ENCODE measurements at places on chromosomes 12 and 14.

DNA sequence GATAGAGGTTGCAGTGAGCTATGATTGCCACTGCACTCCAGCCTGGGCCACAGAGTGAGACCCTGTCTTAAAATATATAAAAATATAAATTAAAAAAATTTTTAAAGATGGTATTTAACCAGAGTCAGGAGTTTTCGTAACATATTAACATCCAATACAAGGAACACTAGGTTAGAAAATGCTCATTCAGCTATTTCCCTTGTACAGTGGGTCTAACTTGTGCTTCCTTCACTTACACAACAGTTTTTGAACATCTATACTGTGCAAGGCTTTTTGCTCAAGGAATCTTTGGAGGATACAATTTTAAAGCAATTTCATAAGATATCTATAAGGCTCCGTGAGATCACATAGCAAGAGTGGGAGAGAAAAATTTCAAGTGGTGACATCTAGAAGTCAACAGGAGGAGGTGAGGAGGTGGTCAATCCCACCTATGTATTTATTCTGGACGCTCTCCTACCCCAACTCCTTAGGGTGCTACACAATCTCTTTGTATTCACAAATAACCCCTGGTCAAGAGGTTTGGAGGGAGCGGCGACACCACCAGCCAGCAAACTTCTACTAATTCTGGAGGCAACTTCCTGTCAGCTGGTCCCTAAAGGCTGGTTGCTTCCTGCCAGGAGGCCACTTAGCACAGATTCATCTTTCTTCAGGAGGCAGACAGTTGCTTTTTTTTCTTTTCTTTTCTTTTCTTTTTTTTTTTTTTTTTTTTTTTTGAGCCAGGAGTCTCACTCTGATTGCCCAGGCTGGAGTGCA is 22.2 kb downstream of the DUSP16 start:
- no peak for DNase-seq

DNA sequence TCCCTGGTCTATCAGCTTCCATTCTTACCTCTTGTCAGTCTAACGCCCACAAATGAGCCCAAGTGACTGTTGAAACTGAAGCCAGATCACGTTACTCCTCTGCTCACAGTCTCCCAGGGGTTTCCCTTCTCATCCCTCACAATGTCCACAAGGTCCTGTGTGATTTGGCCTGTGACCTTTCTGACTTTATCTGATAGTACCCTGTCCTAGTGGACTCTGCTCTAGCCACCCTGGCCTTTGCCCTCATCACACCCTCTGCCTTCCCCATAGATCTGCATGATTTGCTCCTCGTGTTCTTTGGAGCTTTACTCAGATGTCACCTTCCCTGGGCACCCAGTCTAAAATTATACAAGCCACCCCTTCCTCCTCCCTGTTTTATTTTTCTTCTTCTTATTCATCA is 55.5 kb downstream of the RDH12 start:
- no peak for DNase-seq

DNA sequence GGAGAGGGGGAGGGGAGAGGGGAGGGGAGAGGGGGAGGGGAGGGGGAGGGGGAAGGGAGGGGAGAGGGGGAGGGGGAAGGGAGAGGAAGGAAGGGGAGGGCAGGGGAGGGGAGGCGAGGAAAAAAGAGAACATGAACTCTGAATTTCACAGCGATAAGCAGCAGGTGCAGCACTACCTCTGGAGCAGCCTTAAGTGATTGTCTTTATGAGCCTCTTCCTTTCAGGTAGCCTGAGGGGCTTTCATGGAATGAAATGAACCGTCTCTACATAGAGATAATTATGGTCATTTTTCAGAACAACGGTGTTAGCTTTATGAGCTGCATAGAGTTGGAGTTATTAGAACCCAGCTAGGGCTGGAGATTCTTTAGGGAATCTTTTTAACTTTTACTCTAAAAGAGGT is 18.1 kb upstream of the PTCSC3 start:
- no peak for DNase-seq

DNA sequence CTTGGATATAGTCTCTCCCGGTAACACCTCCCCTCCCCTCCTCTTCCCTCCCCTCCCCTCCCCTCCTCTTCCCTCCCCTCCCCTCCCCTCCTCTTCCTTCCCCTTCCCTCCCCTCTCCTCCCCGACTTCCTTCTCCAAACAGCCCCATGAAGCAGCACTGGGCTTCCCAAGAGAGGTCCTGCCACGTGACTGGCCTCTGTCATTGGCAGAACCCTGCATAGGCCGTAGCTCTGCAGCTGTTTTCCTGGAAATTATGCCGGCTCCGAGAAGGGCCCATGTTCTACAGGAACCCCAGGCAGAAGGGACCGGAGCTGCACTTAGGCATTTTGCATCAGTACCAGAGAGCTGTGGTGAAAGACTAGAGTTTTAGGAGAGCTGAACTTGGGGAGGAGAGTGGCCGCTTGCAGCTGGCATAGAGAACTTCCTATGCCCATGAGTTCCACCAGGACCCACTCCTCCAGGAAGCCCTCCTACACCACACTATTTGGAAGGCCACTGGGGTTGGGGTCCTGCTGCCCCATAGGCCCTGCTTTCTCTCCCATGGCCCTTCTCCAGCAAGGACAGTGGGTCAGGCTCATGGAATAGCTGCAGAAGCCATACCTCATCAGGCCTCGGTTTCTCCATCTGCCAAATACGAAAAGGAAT is 5.1 kb upstream of the TNFAIP2 start:
- DNase-seq, result peak; percentile 39

GRCh38 chr14:58298477-58299400 is at the start of gene ARID4A:
TSS of gene ARID4A (plus strand) at chr14:58298555. CDS start at chr14:58299855, 1,300 bp downstream.
- peak; percentile 20 for DNase-seq

GRCh38 chr12:92899386-92900001 is 29.6 kb downstream of the EEA1 start:
- DNase-seq, result peak; percentile 95

GRCh38 chr12:75954041-75954440 is 77.5 kb downstream of the PHLDA1 start:
- DNase-seq, result peak; percentile 58

GRCh38 chr12:76183459-76184186 is 99.1 kb upstream of the NAP1L1 start:
- peak; percentile 89 for DNase-seq

DNA sequence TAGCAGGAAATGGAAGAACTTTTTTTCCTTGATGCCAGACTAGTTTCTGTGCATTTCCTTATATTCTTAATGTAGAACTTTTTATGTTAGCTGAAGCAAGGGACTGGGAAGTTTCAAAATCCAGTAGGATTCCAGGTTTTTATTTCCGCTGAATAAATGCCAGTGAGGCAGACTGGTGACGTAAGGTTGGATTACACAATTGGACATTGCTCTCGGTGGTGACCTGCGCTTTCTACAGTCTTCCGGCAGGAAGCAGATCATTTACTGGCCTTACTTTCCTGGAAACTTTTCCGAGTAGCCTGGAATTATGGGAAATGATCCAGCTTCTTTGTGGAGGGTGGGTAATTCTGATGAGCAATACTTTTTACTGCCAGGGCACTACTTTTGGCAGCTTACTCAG is 3.6 kb downstream of the IFT43 start:
- no peak for DNase-seq

DNA sequence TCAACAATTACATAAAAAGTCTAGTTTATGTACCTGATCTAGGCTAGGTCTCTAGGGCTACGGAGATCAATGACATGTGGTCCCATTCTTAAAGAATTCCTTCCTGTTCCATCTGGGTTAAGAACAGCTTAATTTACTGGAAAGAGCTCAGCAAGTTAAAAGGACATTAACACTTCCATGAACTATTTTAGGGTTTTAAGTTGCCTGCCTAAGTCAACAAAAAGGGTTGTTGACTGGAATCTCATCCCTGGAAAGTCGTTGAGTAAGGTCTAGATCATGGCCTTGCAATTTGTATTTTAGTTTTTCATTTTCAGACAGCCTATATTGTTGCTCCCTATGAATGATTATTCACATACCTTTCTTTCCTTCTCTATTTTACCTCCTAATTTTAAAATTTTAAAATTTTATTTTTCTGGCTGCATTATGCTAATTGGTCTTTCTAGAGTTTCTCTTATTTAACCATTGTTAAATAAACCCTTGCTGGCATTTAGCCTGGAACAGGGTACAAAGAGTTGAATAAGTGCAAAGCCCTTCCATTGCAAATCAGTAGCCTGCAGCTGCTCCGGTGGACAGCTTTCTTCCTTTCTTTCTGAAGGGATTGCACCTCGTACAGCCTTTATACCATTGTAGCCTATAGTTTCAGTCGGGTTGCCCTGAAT is 66.3 kb downstream of the VRK1 start:
- no peak for DNase-seq

- no peak for DNase-seq
Measured at GRCh38 chr12:4069670-4070010, 196.4 kb upstream of the PARP11 start.

GRCh38 chr12:49131894-49132461 is 783 bp upstream of the TUBA1B start:
- peak; percentile 47 for DNase-seq

DNA sequence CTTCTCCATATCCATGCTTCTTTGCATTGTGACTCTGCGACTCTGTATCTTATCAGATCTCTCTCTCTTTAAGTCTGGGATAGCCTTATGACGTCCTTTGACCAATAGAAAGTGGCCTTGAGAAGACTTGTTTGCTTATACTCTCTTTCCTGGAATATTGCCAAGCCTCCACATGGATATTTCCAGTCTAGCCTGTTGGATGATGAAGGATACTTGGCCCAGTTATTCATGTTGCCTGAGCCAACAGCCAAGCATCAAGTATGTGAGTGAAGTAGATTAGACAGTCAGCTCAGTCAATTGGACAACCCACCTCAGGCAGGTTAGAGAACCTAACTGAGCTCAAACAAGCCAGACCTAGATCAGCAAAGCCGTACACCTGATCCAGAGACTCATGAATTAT is 864.2 kb upstream of the MGAT4C start:
- DNase-seq, result no peak

GRCh38 chr12:119206348-119207062 is 27.8 kb downstream of the HSPB8 start:
- DNase-seq, result no peak

GRCh38 chr12:107685360-107686248 is at the start of gene PWP1:
TSS of gene PWP1 (plus strand) at chr12:107685799. CDS start at chr12:107685900, 101 bp downstream.
- peak; percentile 91 for DNase-seq

DNA sequence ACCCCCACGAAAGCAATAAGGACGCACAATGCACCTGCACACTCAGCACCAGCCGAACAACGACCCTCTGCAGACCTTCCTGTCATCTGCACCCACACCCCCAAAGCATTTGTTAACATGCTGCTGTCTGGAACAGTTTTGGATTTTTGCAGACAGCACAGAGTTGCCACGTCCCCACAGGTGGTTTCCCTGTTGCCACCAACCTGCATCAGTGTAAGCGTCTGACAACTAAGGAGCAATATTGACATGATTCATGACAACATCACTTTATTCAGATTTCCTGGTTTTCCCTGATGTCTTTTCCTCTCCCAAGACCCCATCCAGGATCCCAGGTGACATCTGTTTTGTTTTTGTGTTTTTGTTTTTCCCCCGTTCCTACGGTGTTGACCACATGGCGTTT is 150.7 kb upstream of the C14orf180 start:
- no peak for DNase-seq

DNA sequence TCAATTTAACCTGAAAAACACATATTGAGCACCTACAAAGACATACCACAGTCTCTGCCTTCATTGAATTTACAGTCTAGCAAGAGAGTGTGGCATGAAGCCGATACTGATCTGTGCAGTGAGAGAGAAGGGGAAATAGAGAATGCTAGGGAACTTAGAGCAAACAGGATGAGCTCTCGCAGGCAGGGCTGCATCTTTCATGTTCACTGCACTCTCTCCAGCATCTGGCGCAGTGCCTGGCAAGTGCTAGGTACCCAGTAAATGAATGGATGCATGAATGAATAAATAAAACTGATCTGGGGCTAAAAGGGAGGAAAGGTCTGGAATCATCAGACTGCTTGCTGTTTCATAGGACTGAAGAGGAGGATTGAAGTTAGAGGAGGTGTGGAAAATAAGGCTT is 256.5 kb upstream of the NPAS3 start:
- DNase-seq, result no peak

DNA sequence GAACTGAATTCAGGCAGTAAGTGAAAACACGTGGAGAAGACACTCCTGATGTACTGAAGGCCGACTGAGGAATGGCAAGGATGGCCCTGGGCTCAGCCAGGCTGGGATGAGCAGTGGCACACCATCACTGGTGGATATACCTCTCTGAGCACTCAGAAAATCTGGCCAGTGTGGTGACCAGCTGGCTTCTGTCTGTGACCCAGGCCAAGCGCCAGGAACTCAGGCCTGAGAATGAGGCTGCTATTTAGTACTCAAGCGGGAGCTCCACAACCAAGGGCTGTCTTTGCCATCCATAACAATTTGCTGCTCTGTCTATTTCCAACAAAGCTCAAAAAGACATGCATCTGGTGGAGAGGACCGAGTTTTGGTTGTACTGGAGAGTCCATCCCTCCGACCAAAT is 586.3 kb downstream of the BCL11B start:
- no peak for DNase-seq

DNA sequence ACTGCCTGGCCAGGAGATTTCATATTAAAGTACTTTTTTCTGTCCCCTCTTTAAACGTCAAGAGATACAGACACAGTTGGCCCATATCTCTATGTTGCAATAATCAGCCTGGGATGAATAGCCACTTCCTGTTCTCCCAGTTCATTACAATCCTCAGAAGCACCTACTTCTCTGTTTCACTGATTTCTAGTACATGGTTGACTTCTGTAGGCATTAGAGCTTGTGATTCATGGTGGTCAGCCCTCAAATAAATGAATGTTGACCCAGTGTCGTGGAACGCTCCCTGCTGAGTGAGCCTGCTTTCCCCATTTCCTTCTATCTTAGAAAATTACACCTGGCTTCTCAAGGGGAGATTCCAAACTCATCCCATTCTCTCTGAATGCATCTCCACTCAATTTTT is 416.7 kb downstream of the PDZRN4 start:
- DNase-seq, result no peak

DNA sequence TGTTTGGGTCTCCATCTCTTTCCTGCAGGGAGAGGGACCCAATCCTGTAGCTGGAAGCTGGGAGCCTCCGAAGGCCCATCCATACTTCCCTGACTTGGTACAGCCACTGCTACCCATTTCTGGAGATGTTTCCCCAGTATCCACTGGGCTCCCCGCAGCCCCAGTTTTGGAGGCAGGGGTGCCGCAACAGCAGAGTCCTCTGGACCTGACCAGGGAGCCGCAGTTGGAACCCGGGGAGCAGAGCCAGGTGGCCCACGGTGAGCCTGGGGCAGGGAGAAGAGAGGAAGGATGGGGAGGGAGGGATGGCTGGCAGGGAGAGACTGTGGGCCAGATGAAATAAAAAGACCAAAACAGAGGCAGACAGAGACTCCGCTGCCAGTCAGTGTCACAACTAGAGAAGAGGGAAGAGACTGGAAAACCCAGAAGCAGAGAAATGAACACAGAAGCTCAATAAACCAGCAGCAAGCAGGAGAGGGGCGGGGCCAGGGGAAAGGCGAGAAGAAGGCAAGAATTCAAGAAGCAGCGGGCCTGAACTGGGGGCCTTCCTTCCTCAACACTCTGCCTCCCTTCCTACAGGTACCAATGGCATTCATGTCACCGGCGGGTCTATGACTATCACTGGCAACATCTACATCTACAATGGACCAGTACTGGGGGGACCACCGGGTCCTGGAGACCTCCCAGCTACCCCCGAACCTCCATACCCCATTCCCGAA is 6.3 kb downstream of the LTBR start:
- DNase-seq, result no peak
